ENCODE measurements at places on chromosomes 2 and 18.

- no peak for DNase-seq
These were observed 131.1 kb downstream of the FMNL2 start for GRCh38 chr2:152466041-152466440.

GRCh38 chr2:1569879-1570450 lies 156.7 kb downstream of the TPO start:
- DNase-seq, result no peak

DNA sequence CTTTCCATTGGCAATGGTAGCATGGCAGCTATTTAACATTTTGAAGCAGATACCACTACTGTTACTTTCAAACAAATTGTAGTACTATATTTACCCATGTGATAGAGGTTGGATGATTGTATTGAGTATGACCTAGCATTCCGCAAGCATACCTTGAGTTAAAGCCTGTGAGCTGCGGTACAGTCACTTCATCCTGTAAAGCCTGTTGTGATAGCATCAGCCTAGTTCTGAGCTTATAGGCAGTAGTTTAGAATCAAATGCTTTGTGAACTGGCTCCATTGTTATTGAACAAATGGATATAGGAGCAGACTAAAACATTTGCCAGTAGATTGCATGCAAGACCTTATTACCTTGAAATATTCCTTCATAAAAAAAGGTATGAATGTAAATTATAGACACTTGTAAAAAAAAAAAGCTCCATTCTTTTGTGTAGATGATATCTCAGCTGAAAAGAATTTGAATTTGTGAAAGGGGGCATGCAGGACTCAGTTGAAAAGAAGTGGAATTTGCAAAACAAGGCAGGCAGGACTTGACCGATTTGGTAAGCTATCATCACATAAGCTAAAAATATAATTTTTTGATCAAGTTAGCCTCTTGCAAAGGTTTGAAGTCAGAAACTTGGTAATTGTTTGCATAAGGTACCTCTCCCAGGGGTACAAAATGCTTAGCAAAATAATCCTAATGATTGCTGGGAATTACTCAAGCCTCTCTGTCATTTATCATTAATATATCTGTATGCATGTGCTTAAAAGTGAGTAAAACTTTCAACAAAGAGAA lies 138.5 kb upstream of the ITGA4 start:
- DNase-seq, result no peak

GRCh38 chr2:239268549-239268948 lies 132.3 kb downstream of the HDAC4 start:
- no peak for DNase-seq

GRCh38 chr18:54957296-54957832 lies 1.9 kb downstream of the CCDC68 start:
- no peak for DNase-seq

- no peak for DNase-seq
These were observed 23.5 kb downstream of the CCT7 start for GRCh38 chr2:73257425-73258125.

DNA sequence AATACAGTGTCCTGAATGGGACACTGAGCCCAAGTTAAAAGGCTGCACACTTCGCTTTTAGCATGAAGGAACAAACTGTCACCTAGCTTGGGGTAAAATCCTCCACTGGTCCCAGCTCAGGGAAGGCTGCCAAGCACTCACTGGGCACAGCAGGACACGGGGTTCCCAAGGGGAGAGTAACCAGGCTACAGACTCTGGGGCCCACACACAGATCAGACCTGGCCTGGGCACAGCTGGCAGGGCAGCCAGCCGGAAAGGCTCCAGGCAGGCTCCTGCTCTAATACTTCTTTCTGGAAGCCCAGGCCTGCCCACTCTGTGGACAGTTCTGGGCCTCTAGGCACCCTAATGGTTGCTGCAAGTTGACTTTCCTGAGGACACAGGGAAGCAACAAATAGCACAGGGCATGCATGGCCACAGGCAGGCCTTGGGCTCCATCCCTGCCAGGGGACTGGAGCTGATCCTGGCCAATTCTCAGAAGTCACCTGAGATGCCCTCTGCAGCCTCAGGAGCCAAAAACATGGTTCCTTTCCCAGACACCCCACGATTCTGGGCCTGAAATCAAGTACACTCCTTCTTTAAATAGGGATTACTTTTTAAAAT lies 18.7 kb upstream of the SULT1C3 start:
- no peak for DNase-seq

DNA sequence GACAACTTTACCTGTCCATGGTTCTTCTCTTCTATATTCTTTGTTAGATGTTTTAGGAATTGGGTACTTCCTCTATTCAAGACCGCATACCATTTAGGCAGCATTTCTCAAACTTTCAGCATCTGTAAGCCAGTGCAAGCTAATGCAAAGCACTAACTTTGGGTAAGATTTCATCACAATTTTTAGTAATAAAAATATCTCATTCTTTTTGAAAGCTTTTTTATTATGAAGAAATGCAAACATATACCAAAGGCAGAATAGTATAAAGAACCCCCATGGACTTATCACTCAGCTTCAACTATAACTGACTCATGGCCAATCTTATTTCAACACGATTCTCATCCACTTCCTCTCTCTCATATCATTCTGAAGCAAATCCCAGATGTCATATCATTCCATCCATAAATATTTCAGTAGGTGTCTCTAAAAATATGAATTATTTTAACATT lies 32.9 kb downstream of the INO80C start:
- no peak for DNase-seq

DNA sequence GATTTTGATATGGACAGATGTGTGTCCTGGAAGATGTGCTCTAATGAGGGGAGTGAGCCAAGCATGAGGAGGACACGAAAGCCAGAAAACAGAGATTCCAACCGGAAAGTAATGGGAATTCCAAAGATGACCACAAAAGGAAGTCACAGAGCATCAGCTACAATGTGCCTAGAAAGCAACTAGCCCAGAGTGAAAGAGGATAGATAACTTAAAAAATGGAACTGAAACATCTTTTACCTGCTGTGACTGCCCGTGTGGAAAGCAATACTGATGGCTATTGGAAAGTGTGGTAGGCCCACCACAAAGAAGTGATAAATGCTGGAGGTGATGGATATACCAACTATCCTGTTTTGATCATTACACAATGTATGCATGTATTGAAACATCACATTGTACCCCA lies 21.6 kb downstream of the DNMT3A start:
- no peak for DNase-seq

GRCh38 chr2:25259737-25260124 lies 82.0 kb downstream of the DNMT3A start:
- no peak for DNase-seq

GRCh38 chr2:28334527-28334894 lies 58.1 kb upstream of the FOSL2 start:
- DNase-seq, result no peak

- no peak for DNase-seq
These were observed 3.0 kb upstream of the RTKN start for GRCh38 chr2:74444498-74445318.

- DNase-seq, result no peak
These were observed 120.6 kb downstream of the EHBP1 start for GRCh38 chr2:62826141-62826540.

DNA sequence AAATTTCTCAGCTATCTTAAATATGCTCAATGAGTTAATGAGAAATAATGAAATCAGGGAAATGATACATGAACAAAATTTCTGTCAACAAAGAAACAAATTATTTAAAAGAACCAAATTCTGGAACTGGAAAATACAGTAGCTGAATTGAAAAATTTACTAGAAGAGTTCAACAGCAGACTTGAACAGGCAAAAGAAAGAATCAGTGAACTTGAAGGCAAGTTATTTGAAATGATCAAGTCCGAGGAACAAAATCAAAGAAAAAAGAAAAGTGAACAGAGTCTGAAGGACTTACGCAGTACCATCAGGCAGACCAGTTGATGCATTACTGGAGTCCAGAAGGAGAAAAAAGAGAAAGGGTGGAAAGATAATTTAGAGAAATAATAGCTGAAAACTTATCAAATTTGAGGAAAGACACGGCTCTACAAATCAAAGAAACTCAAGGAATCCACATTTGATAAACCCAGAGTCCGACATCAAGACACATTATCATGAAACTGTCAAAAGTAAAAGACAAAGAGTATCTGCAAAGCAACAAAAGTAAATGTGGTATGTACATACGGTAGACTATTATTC lies 83.6 kb downstream of the CCDC138 start:
- no peak for DNase-seq

GRCh38 chr2:71613953-71614925 lies 160.9 kb downstream of the DYSF start:
- DNase-seq, result no peak

GRCh38 chr2:10229462-10230099 lies 73.1 kb upstream of the HPCAL1 start:
- DNase-seq, result no peak

DNA sequence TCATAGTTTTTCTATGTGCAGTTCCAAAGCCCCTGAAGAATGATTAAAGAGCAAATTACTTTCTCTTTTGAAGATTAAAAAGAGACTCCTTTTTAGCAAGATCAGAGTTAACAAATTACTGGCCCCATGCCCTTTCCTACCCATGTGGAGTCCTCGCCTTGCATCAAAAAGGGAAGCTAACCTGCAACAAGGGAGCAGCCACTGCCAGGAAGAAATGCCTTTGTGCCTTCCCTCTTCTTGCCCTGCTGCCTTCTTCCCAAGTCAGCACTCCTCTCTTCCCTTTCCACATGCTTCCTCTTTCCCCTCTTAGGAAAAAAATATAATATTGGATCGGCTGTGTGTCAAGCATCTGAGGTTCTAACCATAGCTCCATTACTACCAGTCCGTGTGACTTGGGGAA lies 37.1 kb upstream of the CYP1B1 start:
- DNase-seq, result no peak

DNA sequence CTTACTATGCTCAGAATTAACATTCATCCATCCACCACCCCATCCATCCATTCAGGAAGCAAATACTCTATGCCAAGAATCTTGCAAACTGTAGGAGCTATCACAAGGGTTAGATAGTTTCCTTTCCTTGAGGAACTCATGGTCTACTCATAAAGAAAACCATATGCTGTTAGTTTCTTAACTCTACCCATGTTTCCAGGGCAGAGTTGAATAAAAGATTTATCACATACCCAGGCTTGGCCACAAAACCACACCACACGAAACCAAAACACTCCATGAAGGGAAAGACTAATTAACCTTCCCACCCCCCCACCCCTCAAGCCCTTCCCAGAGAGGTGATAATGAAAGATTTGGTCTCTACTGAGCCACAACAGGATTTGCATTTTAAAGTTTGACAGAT lies 23.7 kb upstream of the MSGN1 start:
- DNase-seq, result no peak

- no peak for DNase-seq
These were observed 318.9 kb upstream of the SYT4 start for GRCh38 chr18:43596105-43596712.

DNA sequence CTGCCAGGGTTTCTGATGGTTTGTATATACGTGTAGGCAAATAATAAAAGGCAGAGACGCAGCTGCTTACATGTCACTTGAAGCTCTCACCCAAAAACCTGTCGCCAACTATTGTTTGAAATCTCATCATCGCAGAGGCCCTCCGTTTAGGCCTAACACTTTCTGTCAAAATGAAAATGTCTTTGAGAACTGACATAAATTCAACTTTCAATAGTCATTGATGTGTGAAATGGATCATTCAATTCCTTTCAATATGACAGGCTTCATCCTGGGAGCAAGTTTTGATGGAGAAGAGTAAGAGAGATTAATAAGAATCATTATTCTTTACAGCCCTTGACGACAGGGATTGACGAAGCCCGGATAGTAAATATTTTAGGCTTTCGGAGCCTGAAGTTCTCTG lies 2.7 kb downstream of the ACTG2 start:
- DNase-seq, result no peak

GRCh38 chr2:136386046-136386445 lies 268.1 kb upstream of the CXCR4 start:
- DNase-seq, result no peak

- no peak for DNase-seq
These were observed 10.9 kb downstream of the SLC39A10 start for GRCh38 chr2:195667974-195668373.

GRCh38 chr2:26399771-26400376 lies 1.8 kb upstream of the DRC1 start:
- DNase-seq, result no peak

DNA sequence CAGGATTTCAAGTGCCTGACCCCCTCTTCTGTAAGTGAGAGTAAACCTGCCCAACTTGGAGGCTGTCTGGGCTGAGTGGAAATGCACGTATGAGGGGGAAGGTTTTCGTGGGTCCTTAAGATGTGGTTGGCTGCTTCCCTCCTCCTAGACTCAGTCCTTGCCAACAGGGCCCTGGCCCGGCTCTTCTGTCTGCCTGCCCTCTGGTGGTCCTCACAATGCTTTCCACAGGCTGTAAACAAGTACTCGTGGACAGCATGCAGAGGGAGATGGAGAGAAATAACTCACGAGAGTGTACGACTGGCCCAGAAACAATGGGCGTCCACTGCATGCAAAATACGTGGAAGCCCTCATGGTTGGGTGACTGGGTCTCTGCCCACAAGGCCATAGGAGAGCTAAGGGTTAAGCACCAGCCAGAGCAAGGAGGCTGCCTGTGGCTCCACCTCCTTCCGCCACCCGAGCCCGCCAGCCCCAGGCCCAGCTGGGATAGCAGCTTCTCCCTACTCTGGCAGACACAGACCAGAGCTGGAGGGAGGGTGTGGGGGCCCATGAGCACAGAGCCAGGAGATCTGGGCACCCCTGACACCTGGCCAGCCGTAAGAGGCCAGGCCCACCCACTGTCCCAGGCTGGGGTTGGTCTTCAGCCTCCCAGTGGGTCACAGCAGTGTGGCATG lies 17.0 kb upstream of the ARHGEF4 start:
- DNase-seq, result no peak

DNA sequence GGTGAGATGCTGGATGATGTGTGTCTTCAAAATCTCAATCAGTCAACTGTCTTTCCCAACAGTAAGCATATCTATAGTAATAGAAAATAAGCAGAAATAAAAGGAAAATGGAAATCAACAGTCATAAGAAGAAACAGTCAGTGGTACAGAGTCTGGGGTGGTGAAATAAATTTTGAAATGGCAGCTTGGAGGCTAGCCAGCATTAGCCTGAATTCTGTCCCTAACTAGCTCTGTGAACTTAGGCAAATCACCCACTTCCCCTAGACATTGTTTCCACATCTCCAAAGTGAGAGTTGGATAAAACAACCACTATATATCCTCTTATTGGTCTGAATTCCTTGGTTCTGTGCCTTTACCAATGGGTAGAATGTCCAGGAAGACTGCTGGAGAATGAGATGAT lies 189.7 kb upstream of the REV1 start:
- DNase-seq, result no peak

DNA sequence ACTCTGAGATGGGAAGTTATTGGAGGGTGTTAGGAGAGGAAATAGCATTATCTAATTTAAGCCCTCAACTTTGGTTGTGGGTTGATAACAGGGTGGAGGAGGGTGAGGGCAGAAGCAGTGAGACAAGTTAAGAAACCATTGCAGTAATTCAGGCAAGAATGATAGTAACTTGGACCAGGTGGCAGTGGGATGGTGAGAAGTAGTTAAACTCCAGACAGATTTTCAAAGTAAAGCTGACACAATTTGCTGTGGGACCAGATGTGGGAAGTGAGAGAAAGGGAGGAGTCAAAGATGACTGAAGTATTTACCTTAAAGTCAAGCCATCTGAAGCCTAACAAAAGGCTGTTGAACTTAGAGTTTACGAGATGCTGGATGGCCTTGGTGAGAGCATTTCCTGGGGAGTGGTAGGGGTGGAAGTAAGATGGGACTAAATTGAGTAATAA lies 163.2 kb upstream of the KLF7 start:
- no peak for DNase-seq
